ENCODE measurements at places on chromosomes 1 and 21.

- no peak for DNase-seq
Observed at GRCh38 chr1:117760485-117760884, 154.6 kb downstream of the TENT5C start.

- no peak for DNase-seq
Observed at GRCh38 chr1:92567211-92567868, 80.6 kb upstream of the GFI1 start.

GRCh38 chr1:186409091-186409490 is 33.5 kb downstream of the ODR4 start:
- no peak for DNase-seq

GRCh38 chr1:87939444-87939843 is 610.8 kb downstream of the LMO4 start:
- no peak for DNase-seq

DNA sequence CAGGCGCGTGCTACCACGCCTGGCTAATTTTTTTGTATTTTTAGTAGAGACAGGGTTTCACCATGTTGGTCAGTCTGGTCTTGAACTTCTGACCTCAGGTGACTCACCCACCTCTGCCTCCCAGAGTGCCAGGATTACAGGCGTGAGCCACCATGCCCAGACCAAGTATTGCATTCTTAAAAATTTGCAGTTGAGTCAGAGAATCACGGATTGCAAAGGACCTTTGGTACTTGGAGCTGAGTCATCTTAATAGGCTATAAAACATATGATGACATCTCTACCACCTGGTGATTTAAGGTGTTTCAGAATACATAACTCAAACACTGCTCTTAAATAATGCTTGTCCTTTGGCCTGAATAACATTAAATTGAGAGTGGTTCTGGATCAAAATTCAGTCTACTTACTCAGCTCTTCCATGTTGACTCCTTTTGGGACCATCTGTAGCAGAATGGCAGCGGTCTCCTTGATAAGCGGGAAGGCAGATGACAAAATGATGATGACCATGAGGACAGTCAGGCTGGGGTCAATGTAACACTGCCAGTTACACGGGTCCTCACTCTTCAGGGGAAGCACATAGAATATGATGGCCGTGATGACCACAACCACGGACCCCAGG is 10.4 kb downstream of the SLC30A10 start:
- DNase-seq, result no peak

Measured in renal cortex interstitium (tissue), 15 donors.